ENCODE measurements at places on chromosomes 6 and 20.

DNA sequence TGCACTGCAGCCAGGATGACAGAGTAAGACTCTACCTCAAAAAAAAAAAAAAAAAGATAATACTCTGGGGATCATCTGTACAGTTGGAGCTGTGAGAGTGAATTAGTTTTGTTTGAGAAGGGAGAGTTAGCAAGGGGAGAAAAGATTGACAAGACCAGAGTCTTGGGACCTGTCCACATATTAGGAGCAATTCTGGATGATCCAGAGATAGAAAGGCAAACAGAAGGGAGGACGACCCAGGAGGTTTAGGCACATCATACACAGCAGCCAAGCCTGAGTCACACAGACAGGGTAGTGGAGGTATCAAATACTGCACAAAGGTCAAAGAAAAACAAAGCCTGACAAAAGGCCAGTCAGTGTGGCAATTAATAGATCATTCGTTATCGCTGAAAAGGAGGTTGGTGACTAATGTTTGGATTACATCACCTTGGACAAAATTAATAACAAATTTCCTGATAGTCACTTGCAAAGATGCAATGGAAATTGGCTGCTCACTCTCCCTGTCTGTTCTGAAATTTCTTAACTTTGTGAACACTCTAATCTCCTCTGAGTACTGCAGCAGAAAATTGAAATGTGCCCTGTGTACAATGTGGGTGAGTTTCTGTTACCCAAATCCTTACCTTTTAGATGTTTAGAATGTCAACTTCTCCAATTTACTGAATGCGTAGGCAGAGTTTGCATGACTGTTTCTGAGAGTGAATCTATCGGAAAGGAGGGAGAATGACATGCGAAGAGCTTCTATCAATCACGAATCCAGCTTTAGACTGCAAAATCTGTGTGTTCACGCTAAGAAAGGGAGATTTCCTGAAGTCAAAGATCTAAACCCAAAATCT lies 105.4 kb downstream of the TSHZ2 start:
- DNase-seq, result no peak

DNA sequence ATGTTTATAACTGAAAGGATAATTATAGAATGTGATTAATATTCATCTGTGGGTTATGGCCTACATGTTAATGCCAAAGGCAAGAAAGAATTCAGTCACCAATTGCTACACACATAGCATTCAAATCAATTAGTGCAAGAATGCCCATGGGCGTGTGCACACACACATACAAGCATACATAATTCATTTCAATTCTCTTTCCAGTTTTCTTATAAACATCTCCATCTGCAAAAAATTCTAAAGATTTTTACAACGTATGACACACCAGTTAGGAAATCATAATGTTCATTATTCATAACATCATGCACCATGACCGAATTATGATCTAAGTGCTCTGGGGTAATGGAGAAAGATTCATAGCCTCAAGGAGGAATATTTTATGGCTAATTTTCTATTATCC lies 111.0 kb upstream of the ADTRP start:
- DNase-seq, result no peak

DNA sequence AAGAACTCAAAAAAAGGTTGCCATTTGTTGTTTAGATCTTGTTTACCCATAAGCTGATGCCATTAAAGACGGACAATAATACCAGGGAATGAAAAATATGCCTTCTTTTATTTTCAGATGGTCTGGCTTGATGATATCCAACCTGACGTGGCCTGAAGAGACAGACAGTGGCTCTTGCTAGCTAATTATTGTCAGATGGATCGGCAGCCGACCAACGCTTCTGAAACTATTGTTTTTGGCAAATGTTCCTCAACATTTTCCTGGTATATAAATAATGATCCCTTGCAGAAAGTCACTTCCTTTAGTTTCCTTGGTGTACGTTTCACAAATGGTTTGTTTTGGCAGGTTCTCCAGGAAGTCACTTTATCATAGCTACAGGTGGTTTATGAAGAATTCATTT lies 290.9 kb upstream of the TSHZ2 start:
- no peak for DNase-seq

GRCh38 chr20:60506061-60506460 lies 547.8 kb downstream of the CDH26 start:
- DNase-seq, result no peak

GRCh38 chr20:51446656-51447055 lies 95.9 kb downstream of the NFATC2 start:
- DNase-seq, result peak; percentile 30

DNA sequence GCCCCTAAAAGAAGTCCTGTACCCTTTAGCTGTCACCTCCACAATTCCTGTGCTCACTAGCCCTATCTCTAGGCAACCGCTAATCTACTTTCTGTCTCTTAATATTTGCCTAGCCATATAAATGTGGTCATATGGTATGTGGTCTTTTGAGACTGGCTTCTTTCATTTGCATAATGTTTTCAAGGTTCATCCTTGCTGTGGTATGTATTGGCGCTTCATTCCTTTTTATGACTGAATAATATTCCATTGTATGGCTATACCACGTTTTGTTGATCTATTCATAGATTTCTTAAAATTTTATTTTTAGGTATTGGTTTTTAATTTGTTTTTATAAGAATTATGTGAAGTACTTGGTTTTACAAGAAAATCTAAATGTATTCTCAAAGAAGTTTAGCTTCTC lies 70.0 kb downstream of the MAP3K4 start:
- DNase-seq, result no peak

DNA sequence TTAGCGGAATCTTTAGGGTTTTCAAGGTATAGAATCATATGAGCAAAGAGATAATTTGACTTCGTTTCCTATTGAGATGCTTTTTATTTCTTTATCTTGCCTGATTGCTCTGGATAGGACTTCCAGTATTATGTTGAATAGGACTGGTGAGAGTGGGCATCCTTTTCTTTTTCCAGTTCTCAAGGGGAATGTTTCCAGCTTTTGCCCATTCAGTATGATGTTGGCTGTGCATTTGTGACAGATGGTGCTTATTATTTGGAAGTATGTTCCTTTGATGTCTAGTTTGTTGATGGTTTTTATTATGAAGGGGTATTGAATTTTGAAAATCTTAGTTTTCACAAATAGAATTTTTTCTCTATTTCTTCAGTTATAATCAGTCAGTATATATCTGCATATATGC lies 656.6 kb upstream of the MAP3K7 start:
- DNase-seq, result no peak

- no peak for DNase-seq
These were observed 198.7 kb upstream of the DTNBP1 start for GRCh38 chr6:15861486-15861885.

DNA sequence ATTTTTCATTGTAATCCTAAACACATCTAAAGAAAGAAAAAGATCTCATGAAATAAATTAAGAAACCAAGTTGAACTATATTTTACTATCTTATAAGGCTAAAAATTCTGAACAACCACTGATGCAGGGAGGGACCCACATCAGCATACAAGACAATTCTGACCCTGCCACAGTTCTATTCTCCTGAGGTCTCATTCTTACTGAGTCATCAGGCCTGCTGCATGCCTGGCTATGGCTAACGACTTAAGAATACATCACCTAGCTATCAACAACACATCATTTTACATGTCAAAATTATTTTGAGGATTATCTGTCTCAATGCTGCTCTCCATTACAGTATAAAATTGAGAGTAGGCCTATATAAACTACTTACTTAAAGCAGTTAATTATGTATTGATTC lies 52.9 kb downstream of the FBXL4 start:
- no peak for DNase-seq

GRCh38 chr6:17032988-17033634 lies 68.7 kb upstream of the STMND1 start:
- peak; percentile 89 for DNase-seq

- no peak for DNase-seq
These were observed 142.2 kb downstream of the NFATC2 start for GRCh38 chr20:51400051-51400926.

DNA sequence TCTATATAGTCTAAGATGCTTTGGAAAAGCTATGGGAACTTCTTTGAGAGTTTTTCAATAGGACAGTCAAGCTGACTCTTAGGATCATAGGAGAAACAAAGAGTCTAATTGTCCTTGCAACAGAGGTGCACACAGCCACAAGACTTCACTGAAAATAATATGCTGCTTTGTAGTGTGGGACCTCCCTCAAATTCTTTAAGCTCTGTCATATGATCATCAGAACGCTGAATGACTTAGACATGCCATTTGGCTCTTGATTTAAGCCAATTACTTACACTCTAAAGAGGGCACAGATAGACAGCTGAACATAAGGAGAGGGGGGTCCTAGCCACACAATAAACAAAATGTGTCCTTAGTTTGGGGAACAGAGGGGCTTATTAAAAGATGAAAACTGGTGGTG lies 818.7 kb upstream of the GJE1 start:
- no peak for DNase-seq

- no peak for DNase-seq
These were observed 129.8 kb upstream of the EDN1 start for GRCh38 chr6:12160326-12160725.

- DNase-seq, result no peak
These were observed 8.9 kb downstream of the NFKBIL1 start for GRCh38 chr6:31556307-31556706.

- DNase-seq, result no peak
These were observed 84.5 kb downstream of the SLC16A10 start for GRCh38 chr6:111171577-111172400.

DNA sequence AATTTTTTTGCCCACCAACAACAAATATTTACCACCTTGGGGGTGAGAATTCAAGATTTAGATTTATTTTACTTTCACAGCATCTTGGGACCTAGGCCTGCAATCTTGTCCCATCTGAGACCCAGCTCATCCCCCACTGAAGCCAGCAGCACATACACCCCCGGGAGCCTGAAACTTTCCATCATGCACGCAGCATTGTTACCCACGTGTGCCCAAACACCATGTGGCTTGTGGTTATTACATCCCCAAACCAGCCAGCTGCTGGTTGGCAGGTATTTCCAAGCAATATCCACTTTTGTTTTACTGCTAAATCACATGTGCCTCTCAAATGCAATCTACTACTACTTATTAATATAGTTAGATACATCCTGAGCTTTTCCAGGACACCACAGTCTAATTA lies 149.3 kb upstream of the NT5E start:
- no peak for DNase-seq

GRCh38 chr6:23200946-23201345 lies 631.6 kb downstream of the HDGFL1 start:
- DNase-seq, result no peak

DNA sequence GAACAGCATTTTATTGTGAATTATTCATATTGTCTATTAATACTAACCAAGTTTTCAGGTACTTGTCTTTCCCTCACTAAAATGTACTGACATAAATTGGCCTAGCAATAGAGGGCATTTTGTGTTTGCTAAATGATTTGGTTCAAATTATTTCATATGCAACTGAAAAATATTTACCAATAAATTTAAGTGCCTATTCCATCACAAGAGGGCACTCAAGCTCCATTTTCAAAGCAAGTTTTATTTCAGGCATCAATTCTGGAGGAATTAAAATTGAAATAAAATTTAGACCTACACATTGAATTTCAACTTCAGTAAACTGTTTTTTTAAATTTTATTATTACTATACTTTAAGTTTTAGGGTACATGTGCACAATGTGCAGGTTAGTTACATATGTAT lies 114.3 kb upstream of the SYNCRIP start:
- no peak for DNase-seq

- DNase-seq, result no peak
These were observed 105.4 kb upstream of the ESR1 start for GRCh38 chr6:151701911-151702562.

GRCh38 chr6:19538096-19538495 lies 299.1 kb upstream of the ID4 start:
- DNase-seq, result no peak

- no peak for DNase-seq
These were observed 44.8 kb downstream of the ATRN start for GRCh38 chr20:3515379-3516170.

GRCh38 chr20:32585011-32585585 lies at the start of gene NOL4L:
Gene NOL4L (minus strand): TSS chr20:32585333. CDS start chr20:32584890, 443 bp downstream.
- DNase-seq, result peak; percentile 55

DNA sequence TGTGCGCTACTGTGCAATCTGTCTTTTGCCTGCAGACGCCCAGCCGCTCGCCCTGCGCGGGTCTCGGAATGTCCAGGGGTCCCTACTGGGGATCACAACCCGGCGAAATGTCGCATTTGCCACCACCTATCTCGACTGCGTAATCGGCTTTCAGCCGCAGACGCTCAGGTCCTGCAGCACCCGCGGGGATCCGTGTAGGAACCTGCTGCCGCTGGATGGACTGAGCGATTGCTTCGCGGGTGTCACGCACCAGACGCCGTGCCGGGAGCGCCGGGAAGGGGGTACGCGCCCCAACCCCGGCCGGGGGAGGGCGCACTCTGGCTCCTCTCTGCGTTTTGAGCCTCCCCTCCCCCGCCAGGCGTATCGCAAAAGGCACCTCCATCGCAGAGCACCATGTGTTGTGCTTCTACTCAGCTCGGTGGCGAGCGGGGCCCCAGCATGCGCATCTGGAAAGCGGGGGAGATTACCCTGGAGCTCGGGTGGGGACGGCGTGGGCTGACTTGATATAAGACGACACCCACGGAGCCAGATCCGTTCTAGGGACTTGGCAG lies 747 bp upstream of the PTPRA start:
- DNase-seq, result peak; percentile 63

DNA sequence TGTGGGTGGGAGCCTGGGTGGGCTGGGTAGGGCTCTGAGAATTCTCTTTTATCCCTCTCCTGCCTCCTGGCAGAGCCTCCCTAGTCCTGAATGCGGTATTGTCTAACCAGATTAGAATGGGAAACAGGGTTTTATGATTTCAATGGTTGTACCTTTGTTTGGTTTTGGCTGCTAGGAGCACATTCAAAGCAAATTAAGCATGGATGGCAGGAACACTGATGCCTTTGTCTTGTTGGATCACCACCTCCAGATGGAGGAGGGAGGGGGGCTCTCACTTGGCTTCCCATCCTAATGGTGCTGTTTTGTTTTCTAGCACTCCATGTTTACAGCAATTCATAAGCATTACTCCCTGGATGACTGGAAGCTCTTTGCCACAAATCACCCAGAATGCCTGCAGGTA lies 11.6 kb downstream of the GMPR start:
- DNase-seq, result no peak

GRCh38 chr20:63103402-63104311 lies 96.9 kb upstream of the BHLHE23 start:
- no peak for DNase-seq
